ENCODE measurements at places on chromosomes 7 and 10. TPM values are rescaled to one million over a fixed set of nuclear protein-coding genes. Genes with fewer than 3 reads are reported as not detected.
A peak's percentile ranks its signal among the peaks of the same experiment; 100 is the strongest.

DNA sequence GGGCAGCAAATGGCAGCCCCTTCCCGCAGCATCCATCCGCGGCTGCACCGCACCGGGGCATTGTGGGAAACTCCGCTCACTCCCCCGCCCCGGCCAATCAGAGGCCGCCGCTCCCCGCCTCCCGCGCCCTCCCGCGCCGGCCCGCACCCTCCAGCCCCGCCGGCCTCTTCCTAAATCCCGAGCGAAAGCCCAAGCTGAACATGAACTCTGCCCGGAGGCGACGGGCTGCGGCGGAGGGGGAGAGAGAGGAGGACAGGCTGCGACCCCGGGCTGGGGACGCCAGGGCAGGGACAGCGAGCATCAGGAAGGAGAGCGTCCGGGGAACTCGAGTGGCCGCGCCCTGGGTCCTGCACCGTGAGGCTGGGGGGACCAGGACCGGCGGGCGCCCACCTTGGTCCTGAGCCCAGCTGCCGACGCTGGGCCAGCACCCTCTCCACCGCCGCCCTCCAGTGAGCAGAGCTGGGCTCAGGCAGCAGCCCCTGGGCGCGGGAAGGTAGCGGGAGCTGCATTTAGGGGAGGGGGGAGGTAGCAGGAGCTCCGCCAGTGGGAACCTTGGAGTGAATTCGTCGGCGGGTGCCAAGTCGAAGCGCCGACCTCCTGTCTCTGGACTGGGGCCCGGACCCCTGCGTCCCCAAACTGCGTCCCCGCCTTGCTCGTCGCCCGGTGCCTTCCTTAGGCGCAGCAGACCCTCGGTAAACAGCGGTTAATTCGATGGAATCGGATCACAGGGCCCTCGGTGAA, at the start of gene DGKI:
Gene DGKI (minus strand): TSS at position 148 of the 741 bp plus-strand sequence.
- H3K4me3 ChIP-seq, result peak within 1 kb of the TSS; percentile 29
- H3K27ac ChIP-seq, result no peak within 1 kb of the TSS
- peaks cover 58% of the 10 kb centered on the region for H3K27me3 ChIP-seq
- no peak for DNase-seq

GRCh38 chr7:42587806-42588205, 324.1 kb downstream of the C7orf25 start:
- no peaks in the 10 kb centered on the region for H3K36me3 ChIP-seq
- DNase-seq, result no peak
- H3K27ac ChIP-seq, result peak overlapping the region; percentile 31
- H3K27me3 ChIP-seq, result no peaks in the 10 kb centered on the region

DNA sequence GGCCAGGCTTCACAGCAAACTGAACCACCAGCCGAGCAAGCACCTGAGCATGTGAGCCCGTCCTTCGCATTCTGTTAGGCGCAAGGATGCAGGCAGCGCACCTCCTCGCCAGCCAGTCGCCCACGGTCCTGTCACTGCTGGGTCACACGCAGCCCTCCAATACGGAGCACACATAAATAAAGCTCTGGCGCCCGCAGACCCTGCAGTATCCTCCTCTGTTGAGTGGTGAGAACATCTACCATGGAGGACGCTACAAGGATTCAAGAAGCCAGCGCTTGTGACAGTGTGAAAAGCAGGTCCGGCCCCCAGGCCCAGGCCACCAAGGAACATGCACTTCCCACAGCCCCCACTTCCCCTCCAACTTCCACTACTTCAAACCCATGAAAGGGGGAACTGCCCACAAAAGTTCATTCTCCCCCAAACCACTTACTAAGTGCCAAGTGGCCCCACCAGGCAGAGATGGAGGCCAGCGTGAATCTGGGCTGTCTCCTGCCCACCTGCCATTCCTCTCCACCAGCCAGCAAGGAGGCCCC, 34.8 kb downstream of the VOPP1 start:
- no peak overlapping the region for H3K27ac ChIP-seq
- no peak for DNase-seq
- peaks cover 6% of the 10 kb centered on the region for H3K36me3 ChIP-seq
- peaks cover 54% of the 10 kb centered on the region for H3K4me1 ChIP-seq

DNA sequence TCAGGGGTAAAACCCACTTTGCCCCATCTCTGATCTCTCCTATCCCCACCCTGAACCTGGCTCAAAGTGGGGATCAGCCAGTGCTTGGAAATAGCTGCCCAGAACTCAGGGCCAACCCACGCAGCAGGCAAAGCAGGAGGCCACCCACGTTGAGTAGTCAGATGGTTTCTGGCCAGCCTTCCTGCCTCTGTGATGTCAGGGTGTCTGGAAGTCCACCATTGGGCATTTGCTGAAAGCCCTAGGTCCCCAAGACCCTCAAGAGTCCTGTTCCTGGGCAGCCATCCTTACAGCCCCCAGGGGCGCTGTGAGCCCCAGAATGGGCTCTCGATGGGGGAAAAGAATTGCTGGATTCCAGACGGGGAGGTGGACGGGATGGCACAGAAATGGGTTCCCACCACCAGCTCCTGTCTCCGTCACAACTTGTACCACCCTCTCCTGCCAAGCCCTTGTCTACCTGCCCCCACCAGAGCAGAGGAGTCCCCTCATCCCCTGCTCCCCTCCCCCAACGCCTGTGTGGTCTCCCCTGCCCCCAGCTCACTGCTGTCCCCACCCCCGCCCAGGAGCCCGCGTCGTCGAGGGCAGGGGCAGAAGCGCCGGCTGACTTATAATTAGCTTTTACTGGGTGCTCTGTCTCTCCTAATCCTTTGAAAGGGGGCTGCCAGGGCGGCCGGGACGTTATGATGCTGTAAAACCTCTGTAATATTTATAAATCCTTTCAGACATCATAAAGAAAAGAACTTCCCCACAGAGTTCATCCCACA, 3.9 kb downstream of the MYL10 start:
- H3K27ac ChIP-seq, result no peak overlapping the region
- DNase-seq, result no peak
- H3K36me3 ChIP-seq, result no peaks in the 10 kb centered on the region
- no peaks in the 10 kb centered on the region for H3K4me1 ChIP-seq
- H3K4me3 ChIP-seq, result no peak overlapping the region

DNA sequence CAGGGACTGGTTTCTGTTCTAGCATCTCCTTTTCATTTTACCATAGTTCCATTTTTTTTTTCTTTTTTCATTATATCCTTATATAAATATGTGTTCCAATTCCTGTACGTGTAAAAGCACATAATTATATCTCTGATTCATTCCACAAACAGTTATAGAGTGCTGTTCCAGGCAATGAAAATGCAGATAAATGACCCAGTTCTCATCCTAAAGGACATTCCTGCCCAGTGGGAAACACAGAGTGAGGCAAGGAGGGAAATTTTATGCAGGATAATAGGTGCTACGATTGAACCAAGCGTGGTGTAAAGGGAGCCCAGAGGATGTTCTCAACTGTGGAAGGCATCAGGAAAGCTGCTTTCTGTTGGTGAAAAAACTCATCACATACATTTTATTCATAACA, 408.1 kb downstream of the GATA3 start:
- H3K4me3 ChIP-seq, result no peak overlapping the region
- no peak for DNase-seq
- H3K4me1 ChIP-seq, result no peaks in the 10 kb centered on the region
- no peaks in the 10 kb centered on the region for H3K27me3 ChIP-seq
- no peaks in the 10 kb centered on the region for H3K36me3 ChIP-seq

DNA sequence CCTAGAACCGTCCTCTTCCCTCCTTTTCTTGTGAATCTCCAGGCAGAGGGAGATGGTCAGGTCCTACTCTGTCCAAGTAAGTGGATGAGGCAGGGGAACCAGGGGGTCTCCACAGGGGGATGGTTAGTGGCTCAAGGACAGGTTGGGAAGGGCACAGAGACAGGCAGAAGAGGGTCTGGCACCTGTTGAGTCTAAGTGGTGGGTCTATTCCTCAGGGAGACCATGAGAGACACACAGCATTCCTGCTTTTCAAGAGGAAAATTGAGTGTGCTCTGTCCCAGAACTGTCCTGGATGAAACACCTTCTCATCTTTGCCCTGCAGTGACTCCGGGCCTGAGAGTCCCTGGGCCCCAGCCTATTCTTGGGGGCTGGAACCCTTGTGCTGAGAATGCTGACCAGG, 184.8 kb upstream of the GALNT17 start:
- H3K36me3 ChIP-seq, result no peaks in the 10 kb centered on the region
- H3K4me3 ChIP-seq, result no peak overlapping the region
- no peaks in the 10 kb centered on the region for H3K27me3 ChIP-seq
- no peaks in the 10 kb centered on the region for H3K4me1 ChIP-seq
- H3K27ac ChIP-seq, result no peak overlapping the region

- H3K27me3 ChIP-seq, result no peaks in the 10 kb centered on the region
- H3K36me3 ChIP-seq, result peaks cover 11% of the 10 kb centered on the region
- peaks cover 26% of the 10 kb centered on the region for H3K4me1 ChIP-seq
- no peak overlapping the region for H3K4me3 ChIP-seq
Observed at GRCh38 chr7:1948887-1949680, 279.0 kb downstream of the ELFN1 start.

DNA sequence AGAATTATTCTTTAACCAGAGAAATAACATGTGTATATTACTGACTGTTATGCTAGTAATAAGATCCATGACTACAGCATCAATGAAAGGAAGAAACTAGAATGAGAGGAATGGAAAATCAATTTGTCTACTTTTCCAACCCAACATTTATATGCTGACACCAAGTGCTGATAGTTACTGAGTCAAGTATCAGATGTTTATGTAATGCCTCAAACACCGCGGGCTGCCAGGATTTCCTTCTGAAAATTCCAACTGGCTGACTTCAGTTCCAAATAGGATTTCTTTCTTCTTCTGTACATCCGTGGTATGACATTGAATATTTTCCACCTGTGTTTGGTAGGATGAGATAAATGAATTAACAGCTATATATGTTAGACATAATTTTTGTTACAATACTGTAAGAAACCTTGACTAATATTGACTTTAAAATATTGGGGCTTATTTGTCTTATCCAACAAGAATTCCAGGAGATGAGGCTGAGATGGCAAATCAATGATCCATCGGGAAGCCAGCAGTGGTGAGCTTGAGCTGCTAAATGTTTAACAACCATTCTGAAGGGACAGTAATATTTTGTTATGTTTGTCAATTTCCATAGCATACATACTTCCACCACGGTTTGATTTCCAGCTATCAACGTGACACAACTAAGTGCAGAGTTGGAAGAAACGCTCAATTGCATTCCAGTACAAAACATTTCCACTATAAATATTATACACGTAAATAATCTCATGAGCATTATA, 435.2 kb upstream of the AUTS2 start:
- no peak for DNase-seq
- no peaks in the 10 kb centered on the region for H3K36me3 ChIP-seq
- H3K27ac ChIP-seq, result no peak overlapping the region
- no peaks in the 10 kb centered on the region for H3K27me3 ChIP-seq

DNA sequence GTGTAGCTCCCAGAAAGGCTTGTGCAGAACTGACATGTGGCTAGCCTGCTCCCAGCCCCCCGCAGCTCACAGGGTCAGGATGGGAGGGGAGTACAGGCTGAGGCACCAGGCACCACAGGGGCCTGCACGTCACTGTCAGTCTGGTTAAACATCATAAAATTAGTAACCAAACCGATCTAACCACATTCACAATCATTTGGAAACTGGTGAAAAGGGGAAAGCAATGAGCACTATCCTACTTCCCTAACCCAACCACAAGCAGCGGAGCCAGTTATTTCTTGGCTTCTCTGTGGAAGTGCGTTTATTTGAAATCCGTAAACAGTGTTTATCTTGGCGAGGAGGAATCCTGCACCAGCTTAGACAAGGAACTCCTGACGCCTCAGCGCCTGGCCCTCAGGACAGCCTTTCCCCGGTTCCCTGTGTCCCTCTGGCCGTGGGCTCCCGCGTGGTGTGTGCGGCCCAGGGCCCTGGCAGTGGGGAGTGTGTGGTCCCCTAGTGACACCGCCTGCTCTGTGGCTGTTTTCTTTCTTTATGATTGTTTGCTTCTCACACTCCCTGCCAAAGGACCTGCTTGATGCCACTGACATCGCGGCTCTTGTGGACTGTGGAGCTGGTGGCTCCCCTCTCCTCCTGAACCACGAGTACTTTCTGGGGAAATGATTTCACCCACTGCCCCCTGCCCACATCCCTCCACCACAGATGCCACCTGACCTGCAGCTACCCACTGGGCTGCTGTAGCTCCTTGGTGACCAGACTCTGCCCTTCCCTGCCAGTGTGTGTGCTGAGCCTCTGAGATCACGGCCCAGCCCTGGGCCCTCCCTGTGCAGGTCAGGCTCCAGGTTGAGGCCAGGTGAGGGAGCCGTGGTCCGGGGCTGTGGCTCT, 38.0 kb downstream of the INPP5A start:
- no peaks in the 10 kb centered on the region for H3K27me3 ChIP-seq
- peaks cover 66% of the 10 kb centered on the region for H3K4me1 ChIP-seq
- H3K4me3 ChIP-seq, result no peak overlapping the region
- no peak overlapping the region for H3K27ac ChIP-seq
- no peaks in the 10 kb centered on the region for H3K36me3 ChIP-seq

MRPS33 gene
- total RNA-seq, result 79.2 TPM

AKR1C3 gene
- 1.7 TPM for total RNA-seq

MORN4 gene
- 2.0 TPM for total RNA-seq

KCP gene
- total RNA-seq, result 0.09 TPM

DNAJC1 gene
- total RNA-seq, result 23.2 TPM

NEUROD6 gene
- not detected for total RNA-seq

Measured in thymus (tissue), 14 donors.